H1 (cell line): ENCODE measurements at places on chromosomes 16 and 17.

- no peak for DNase-seq
These were observed 176.3 kb downstream of the RPTOR start for GRCh38 chr17:80720610-80721577.

DNA sequence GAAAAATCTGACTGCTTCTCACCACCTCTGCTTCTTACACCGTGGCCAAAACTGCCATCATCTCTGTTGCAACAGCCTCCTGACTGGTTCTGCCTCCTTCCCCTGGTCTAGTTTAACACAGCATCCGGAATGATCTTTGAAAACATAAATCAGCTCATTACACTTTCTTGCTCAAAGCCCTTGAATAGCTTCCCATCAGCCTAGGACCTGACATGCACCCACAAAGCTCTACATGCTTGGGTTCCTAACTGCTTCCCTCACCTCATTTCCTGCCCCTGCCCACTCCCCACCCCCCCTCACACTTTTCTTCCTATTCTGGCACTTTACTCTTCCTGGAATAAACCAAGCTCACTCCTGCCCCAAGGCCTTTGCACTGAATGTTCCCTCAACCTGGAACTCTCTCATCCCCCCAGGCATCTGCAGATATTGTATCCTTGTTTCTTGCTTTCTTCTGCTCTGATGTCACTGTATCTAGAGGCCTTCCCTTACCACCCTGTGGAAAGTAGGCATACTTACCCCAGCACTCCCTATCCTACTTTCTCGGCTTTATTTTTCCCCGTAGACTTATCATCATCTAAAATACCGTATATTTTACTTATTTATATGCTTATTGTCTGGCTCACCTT is 112.4 kb downstream of the FTO start:
- DNase-seq: no peak

DNA sequence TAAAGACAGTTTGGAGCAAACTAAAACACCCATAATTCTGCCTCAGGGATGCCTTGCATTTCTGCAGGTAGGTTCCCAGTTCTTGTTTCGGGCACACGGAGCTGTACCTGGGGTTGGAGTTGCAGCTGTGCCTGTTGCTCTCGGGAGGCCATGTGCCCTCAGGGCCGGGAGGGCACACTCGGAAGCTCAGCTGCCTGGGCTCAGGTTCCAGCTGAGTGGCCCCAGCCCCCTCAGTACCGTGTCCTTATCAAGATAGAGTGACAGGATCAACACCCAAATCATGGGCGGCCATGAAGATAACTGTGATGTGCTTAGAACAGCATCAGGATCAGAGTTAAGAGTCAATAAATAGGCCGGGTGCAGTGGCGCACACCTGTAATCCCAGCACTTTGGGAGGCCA is 107.9 kb downstream of the SNX29 start:
- DNase-seq: no peak

DNA sequence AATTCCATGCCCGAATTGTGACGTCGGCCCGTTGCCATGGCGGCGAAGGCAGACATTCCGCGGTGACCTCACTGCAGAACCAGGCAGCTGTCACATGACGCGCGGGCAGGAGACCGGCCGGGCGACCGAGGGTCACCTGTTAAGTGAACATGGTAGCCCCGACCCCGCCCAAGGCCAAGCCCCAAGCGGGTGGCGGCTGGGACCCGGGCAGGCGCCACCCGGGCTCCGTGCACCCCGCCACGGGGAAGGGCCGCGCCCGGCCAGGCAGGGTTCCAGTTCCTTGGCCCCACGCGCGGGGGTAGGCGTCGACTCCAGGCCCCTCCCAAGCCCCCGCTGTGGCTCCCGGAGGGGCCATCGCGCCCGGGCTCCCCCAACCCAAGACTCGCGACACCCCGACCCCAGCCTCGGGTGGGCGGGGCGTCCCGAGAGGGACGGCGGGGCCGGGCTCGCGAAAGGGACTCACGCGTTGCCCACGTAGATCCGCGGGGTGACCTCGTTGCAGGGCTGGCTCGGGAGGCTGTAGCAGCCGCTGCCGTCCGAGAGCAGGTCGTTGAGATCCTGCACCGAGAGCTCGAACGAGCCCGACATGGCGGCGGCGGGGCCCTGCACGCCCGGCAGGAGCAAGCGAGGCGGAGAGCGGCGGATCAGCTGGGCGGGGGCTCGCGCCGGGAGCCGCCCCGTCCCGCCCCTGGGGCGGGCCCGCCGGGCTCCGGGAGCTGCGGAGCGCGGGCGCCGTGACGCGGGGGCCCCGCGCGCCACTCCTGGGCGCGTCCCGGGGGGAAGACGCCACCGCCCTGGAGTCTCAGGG is at the start of gene DUSP3:
DUSP3 (minus strand) TSS at position 641 of the 808 bp plus-strand sequence; CDS start at position 588, 53 bp downstream.
- DNase-seq: peak; percentile 95

GRCh38 chr17:61057257-61057656 is 342.4 kb upstream of the TBX2 start:
- DNase-seq: no peak

- no peak for DNase-seq
These were observed 179.9 kb downstream of the SEC14L1 start for GRCh38 chr17:77320485-77321256.

- no peak for DNase-seq
These were observed 398.1 kb downstream of the KCNJ18 start for GRCh38 chr17:22090263-22090935.

GRCh38 chr16:11557801-11558200 is 28.9 kb downstream of the LITAF start:
- DNase-seq: no peak

DNA sequence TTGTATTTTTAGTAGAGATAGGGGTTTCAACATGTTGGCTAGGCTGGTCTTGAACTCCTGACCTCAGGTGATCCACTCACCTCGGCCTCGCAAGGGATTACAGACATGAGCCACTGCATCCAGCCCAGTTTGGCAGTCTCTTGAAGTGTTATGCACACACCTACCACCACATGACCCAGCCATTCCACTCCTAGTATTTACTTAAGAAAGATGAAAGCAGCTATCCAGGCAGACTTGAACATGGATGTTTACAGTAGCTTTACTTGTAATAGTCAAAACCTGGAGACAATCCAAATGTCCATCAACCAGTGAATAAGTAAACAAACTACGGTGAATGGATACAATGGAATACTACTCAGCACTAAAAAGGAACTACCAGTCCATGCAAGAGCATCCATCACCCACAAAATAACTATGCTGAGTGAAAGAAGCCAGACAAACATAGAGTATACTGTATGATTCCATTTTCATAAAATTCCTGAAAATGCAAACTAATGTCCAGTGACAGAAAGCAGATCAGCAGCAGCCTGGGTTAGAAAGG is 37.8 kb upstream of the RASD1 start:
- no peak for DNase-seq

DNA sequence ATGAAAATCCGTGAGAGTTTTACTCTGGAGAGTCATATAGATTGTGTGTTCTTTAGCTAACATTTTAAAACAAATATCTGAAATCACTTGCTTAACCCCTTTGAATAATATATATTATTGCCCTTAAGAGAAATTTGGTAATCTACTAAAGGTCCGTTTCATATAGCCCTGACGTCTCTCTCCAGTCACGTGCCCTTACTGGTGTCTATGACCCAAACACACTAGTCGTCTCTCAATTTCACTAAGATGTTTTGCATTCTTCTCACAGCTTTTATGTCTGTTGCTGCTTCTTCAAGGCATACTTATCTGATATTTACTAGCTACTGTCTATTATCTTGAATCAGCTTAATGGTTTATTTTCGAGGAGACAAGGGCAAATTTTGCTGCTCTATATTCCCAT is 409.9 kb downstream of the KCNJ18 start:
- DNase-seq: no peak

DNA sequence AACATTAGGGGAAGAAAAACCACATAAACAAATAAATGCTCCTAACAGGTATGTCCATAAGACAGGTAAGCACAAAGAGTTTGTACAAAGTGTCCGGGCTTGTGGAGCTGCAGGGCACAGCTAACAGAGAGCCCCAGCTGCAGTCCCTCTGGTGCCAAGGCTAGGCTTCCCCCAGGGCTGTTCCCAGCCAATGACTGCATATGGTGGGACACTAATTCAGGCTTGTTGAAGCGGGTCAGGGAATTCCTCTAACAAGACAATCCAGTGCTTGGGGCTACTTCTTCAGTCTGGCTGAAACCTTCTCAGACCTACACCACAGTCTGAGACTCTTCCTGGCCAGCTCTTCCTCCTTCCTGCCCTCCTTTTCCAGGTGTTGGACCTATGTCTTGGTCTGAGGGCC is 51.7 kb upstream of the ALDH3A1 start:
- no peak for DNase-seq

DNA sequence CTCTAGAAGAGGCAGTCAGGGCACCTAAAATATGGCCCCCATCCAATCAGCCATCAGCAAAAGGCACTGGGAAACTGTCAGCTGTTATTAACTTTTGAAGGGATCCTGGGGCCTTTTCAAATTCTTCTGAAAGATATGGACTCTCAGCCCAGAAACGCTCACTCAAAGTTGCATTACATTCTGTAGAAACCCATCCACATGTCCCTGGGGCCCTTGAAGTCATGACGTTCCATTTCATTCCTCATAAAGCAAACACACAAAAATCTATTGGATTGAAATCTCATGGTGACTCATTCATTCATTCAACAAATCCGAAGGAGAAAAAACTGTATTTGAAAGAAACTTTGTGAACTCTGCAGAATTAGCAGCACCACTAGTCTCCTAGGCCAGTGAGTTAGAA is 215.3 kb downstream of the C16orf95 start:
- DNase-seq: no peak

DNA sequence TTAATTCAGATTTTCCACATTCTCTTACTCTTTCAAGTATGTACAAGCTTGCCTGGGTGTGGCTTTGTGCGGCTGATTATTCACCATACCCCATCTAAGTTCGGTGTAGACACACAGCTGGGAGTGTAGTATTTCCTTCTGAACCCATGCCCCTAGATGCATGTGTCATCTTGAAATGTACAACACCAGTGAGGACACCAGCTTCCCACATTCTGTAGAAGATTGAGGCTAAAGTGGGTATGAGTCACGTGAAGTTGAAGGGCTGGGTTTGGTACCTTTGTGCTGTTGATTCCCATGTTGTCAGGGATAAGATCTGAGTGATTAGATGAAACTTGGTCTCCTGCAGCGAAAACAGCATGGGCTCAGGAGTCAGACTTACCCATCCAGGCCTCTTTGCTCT is 14.6 kb upstream of the DHX8 start:
- DNase-seq: no peak

DNA sequence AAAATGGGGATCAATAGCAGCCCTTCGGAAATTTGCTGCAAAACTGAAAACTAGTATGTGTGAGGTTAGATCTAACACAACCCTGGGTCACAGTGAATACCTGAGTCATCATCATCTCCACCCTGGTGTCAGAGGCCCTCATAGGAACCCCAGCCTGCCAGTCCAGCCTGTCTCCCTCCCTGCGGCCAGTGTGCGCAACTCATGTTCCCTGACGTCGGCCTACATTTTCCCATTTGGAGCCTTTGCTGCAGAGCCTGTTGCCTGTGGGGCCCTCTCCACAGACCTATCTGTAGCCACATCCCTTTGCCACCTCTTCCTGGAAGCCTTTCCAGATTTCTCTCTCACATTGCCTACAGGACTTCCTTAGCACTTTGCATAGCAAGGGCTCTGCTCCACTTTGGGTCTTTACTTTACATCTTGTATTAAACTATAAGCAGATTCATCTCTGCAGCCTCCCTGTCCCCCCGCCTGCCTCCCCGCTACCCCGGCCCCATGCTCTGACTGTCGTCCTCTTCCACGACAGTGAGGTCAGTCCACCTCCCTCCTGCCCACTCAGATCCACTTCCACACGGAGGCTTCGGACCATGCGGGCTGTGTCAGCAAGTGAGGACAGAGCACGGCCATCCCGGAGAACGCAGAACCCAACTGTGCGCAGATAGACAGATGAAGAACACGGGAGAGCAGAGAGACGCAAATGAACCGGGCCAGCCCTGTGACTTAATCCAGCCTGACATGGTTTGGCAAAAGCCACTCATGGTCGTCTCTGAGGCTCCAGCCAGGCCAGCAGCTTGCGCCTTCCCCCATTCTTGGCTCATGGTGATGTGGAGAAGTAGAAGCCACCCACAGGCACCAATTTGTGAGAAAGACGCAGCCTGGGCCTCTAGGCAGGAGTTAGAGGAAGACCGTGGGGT is 31.0 kb downstream of the NGFR start:
- DNase-seq: no peak

DNA sequence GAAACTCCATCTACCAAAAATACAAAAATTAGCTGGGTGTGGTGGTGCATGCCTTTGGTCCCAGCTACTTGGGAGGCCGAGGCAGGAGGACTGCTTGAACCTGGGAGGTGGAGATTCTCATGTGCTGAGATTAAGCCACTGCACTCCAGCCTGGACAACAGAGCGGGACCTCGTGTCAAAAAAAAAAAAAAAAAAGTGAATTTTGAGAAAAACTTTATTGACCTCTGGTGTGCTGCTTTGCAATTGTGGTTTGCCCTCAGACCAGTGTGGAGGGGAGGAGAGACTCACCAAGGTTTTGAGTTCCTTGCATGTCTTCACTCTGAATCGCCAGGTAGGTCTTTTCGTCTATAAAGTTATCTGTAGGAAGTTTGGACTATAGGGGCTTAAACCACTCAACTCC is 145.2 kb downstream of the CPPED1 start:
- no peak for DNase-seq
